Activated B cell treated with CpG ODN at 0.5 μM for 24 hours (primary cell): ENCODE measurements at places on chromosomes 11 and 22. TPM values are rescaled to one million over a fixed set of nuclear protein-coding genes. Genes with fewer than 3 reads are reported as not detected.

Gene GP1BB
- not detected in 2 replicates for total RNA-seq

Gene IGSF9B
- total RNA-seq: 0.83 and 2.0 TPM in 2 replicates

Gene PPP6R2
- total RNA-seq: 64.0 and 77.3 TPM in 2 replicates

Gene PLAAT4
- total RNA-seq: 3.9 and 4.7 TPM in 2 replicates

- H3K4me3 ChIP-seq: peak within 1 kb of the TSS; percentile 56
- H3K27ac ChIP-seq: no peak within 1 kb of the TSS
- peaks cover 16% of the 10 kb centered on the region for H3K4me1 ChIP-seq
Measured at GRCh38 chr11:111514216-111515031, at the start of gene HOATZ. TSS of gene HOATZ (plus strand) at chr11:111514778. CDS start at chr11:111514785, 7 bp downstream.

DNA sequence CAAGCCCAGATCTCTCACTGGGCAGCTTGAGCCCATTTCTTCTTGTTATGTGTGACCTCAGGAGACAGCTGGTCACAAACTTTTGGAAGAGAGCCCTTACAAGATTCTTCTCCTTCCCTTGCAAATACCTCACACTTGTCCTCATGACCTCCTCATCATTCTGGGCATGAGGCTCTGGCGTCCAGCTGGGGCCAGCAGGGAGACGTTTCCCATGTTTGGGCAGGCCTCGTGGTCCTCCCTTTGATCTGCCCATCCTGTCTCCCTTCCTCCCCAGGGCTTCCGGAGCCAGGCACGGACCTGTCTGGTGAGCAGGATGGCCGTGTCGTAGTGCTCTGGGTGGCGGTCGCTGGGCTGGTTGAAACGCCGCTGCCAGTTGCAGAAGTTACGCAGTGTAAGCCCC is 9.7 kb downstream of the ADAMTS8 start:
- no peak overlapping the region for H3K4me3 ChIP-seq
- DNase-seq: no peak
- no peaks in the 10 kb centered on the region for H3K4me1 ChIP-seq
- no peak overlapping the region for H3K27ac ChIP-seq
- no peaks in the 10 kb centered on the region for H3K36me3 ChIP-seq

DNA sequence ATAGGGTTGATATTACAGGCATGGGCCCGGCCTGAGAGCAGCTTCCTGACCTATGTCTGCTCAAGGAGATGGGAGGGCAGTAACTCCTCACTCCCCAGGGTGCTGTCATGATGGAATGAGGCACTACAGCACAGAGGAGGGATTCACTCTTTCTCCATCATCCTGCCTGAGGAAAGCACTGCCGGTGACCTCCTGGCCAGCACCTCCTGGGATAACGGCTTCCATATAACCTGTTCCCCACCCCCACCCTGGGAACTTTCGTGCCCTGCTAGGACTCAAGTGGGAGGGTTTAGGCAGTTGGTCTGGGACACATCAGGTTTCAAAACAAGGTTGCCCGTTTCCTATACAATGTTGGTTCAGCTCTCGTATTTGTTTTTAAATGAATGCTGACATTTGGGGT is 42.7 kb upstream of the MN1 start:
- H3K36me3 ChIP-seq: peaks cover 46% of the 10 kb centered on the region
- H3K4me3 ChIP-seq: no peak overlapping the region
- no peak for DNase-seq
- H3K4me1 ChIP-seq: no peaks in the 10 kb centered on the region
- no peak overlapping the region for H3K27ac ChIP-seq
